NCI-H526 treated with DMSO at 0.1 percent for 48 hours (cell line): ENCODE measurements at places on chromosomes 4 and X.

GRCh38 chr4:15003891-15004738 lies 1.8 kb downstream of the CPEB2 start:
- DNase-seq = no peak

GRCh38 chrX:39808471-39808917 lies 289.3 kb downstream of the BCOR start:
- no peak for DNase-seq

GRCh38 chr4:122119739-122120138 lies 32.4 kb upstream of the BLTP1 start:
- DNase-seq = no peak

GRCh38 chr4:55346851-55347255 lies 811 bp downstream of the SRD5A3 start:
- no peak for DNase-seq

DNA sequence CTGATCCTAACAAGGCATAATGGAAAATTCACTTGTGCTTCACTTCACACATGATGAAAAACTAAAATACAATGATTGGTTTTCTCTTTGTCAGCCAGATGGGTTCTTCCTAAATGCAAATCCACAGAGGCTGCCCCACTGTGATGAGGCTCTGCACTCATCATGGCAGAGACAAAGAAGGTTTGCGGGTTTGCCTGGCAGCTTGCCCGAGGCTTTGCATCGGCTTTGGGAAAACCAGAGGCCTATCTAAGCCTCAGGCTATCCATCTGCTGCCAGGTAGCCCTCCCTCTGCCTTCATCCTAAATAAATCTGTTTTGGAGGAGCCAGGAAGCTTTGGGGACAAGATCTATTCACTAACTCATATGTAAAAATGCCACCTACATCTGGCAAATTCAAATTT lies 244.2 kb downstream of the PACRGL start:
- DNase-seq = no peak

- DNase-seq = no peak
These were observed 113.0 kb downstream of the DHRSX start for GRCh38 chrX:2387614-2388239.

GRCh38 chr4:15976456-15977447 lies 13.8 kb upstream of the FGFBP2 start:
- DNase-seq = no peak

- no peak for DNase-seq
These were observed 157.4 kb downstream of the SPRY1 start for GRCh38 chr4:123553733-123554637.

DNA sequence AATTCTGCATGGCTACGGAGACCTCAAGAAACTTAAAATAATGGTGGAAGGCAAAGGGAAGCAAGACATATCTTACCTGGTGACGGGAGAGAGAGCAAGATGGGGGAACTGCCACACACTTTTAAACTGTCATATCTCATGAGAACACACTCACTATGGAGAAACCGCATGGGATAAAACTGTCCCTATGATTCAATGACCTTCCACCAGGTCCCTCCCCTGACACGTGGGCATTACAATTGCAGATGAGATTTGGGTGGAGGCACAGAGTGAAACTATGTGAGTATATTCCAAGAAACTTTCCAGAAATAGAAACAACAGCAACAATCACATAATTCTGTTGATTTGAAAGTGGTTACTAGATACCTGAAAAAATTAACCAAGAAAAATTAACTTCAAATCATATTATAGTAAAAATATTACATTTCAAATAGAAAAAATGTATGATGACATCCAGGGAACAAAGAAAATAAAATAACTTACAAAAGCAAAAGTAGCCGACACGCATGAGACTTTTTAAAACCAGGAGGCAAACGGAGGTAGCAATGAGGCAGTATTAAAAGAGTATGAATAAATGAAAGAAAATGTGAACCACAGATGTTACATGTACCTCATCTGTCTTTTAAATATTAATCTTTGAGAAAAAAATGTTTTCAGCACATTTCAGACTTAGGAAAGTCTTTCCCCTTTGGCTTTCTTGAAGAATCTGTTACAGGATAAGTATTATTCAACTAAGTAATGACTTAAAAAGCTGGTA lies 879.5 kb downstream of the TECRL start:
- no peak for DNase-seq

- DNase-seq = no peak
These were observed 42.5 kb upstream of the TLR2 start for GRCh38 chr4:153641532-153641931.

DNA sequence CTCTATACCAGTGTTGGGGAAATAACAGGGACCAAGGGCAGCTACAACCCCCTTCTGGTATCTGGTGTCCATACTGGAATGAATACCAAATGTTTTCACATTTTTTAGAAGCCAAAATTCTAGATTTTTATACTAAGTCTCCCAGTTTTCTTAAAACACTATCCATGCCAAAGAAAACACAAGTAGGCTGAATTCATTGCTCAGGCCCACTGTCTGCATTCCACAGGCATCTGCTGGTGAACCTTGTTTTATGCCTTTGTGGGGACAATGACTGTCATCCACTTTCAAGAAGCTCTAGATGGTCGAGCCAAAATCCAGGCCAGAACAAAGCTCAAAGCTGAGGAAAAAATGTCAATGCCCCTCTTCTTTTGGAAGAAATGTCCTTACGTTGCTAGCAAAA lies 213.4 kb upstream of the RASGEF1B start:
- no peak for DNase-seq

DNA sequence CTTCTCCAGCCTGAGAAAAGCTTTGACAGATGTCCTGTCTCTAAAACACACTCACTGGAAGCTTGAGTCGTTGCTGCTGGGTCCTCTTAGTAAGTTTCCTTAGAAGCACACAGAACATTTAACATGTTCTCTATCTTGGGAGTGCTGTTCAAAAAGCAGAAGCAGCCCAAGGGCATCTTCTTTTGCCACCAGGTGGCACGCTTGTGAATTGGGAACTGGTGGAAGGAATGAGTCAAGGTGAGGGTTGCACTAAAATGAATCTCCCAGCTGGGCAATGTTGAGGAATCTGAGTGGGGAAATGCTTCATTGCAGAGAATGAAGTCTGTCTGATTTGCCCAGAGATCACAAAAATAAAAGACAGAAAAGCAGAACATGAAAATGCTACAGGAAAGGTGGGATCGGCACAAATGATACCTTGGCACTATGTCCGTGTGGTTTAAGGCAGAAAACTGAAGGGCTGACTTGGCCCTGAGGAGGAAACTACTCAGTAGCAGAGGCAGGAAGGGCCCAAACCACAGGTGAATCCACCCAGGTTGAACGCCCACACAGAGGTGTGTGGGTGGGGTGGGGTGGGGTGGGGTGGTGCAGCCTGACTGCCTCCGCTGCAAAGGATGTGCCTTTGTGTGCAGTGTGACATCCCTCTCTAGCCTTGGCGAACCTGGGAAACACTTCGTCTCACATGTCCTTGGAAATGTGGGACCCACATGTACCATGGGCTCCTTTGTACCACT lies 26.0 kb downstream of the KIT start:
- DNase-seq = no peak

- DNase-seq = no peak
These were observed 298.5 kb downstream of the KCTD8 start for GRCh38 chr4:44150091-44150576.

GRCh38 chr4:131113704-131114103 lies 2017.8 kb downstream of the C4orf33 start:
- DNase-seq = no peak

GRCh38 chr4:80900908-80901307 lies 129.6 kb upstream of the BMP3 start:
- no peak for DNase-seq

DNA sequence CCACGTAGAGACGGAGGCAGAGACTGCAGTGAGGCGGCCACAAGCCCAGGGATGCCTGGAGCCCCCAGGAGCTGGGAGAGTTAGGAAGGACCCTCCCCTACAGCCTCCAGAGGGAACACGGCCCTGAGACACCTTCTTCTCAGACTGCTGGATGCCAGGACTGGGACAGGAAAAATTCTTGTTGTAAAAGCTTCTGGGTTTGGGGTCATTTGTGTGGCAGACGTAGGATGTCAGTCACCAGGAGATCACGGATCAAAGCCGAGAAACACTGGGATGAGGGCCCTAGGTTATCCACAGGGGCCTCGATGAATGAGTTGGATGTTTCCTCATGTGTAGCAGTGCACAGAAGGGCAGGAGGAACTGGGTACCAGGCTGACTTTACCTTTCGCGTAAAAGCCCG lies 163.7 kb downstream of the SHOX start:
- no peak for DNase-seq

DNA sequence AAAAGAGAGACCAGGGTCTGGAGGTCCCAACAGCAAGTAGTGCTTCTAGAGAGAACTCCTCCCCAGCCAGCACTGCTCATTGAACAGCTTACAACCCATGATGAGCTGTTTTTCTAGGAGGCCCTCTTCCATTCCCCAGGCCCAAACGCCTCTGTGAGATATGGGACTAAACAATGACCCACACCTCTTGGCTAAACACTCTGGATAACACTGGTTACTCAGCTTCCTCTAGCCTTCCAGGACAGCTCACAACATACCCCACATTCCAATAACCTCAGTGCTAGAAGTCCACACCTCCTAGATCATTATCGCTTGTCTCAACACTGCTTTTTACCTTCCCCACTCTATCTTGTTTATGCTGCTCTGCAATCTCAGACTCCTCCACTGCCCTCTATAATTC lies 35.4 kb upstream of the PGRMC2 start:
- DNase-seq = no peak

DNA sequence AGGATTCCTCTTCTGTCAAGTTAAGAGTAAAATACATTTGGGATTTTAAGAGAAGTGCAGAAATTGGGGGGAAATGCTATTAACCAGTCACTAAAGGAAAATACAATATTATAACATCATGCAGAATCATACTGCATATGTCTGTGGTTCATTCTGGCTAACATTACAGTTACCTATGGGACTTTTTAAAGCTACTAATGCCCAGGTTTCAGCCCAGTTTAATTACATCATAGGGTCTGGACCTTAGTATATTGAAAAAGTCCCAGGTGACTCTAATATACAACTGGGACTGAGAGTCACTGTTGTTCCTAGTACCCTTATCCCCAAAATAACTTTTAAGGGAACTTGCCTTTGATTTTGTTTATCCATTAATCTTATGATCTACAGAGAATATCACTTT lies 10.0 kb downstream of the ABCE1 start:
- no peak for DNase-seq

DNA sequence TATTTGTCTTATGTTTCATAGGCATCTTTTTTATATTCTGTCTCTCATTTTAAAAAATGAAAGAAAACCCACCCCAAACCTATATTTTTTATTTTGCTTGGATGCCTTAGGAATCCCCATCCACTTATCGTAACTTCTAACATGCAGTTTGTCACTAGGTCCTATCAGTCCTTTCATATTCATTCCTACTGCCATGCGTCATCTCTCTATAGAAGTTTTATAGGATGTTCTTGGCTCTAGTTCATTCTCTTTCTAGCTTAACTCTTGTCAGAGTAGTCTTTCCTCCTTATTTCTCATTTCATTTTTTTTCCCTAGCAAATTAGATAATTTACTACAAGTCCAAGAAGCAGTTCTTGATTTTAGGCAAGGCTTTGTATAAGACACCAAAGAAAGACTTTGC lies 92.7 kb downstream of the LARP1B start:
- no peak for DNase-seq

GRCh38 chrX:5936438-5936837 lies 292.2 kb downstream of the NLGN4X start:
- DNase-seq = no peak

GRCh38 chr4:159209249-159209648 lies 106.4 kb downstream of the RAPGEF2 start:
- no peak for DNase-seq

DNA sequence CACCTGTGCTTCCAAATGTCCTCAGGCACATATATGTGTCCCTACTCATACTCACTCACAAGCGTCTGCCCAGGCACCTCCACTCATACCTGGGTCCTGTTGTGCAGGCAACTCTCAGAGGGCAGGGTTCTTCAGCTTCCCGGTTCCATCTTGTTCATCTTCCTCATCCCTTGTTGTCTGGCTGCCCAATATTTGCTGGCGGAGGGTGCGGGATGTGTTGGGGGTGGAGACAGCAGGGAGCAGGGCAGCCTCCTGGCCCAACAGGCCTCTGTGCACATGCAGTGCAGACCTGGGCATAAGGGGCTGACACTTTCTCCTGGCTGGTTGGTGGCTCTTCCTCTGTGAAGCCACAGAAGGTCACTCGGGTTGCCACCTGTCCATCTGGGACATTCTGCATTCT lies 32.1 kb downstream of the NBDY start:
- no peak for DNase-seq

GRCh38 chrX:107470198-107470597 lies 20.7 kb downstream of the FRMPD3 start:
- DNase-seq = no peak

- DNase-seq = no peak
These were observed 160.7 kb upstream of the FTHL17 start for GRCh38 chrX:31232506-31232905.

DNA sequence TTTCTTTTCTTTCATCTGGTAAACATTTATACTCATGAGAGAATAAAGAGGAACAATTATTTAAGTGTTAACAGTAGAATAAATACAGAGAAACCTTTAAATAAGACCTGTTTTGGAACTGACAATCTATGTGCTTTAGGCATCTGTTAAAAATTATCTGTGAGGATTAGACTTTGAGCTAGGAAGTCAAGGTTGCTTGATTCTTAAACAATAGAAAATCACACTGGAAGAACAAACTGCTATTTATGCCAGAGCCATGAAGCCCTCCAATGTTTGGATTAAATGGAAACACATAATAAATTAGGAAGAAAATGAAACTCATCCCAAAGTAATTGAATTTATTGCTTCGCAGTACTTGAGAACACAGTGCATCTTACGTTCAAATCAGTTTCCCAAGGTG lies 207.2 kb upstream of the NPY2R start:
- no peak for DNase-seq

GRCh38 chr4:6473264-6474052 lies 1.0 kb upstream of the PPP2R2C start:
- no peak for DNase-seq

- DNase-seq = no peak
These were observed 9.6 kb downstream of the ARSJ start for GRCh38 chr4:113969709-113970334.

GRCh38 chr4:103076747-103077347 lies at the start of gene SLC9B2:
Gene SLC9B2, minus strand, starts transcription at chr4:103076761. Its CDS starts 9,211 bp downstream, at chr4:103067550.
- no peak for DNase-seq

DNA sequence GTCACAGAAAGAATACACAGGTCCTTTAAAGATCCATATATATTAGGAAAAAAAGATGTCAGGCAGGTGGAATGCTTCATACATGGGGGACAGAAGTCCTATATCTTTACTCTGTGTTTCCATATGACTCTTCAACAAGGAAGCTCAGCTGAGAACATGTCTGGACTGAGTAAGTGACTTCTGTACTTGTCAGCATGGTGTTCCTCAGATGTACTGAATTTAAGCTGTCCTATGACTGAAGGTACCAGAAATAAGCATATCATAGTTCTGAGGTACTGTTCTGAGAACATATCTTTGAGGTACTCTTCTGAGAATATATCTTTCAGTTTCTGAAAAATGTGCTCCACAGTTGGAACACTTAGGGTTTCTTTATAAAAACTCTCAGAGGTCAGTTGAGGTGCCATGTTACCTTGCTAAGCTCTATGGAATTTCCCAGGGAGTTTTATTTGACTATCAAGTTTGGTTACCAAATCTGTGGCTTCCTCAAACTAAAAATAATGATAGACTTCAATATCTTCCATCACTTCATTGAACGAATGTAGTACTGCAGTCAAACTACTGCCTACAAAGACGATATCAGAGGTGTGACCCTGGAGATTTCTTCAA lies 597.2 kb upstream of the GNPDA2 start:
- no peak for DNase-seq

- no peak for DNase-seq
These were observed 18.1 kb upstream of the TADA2B start for GRCh38 chr4:7025040-7025602.
